Activated CD4-positive, alpha-beta T cell treated with anti-CD3 and anti-CD28 coated beads for 1 hour (primary cell): ENCODE measurements at places on chromosomes 4 and X.

- no peak for DNase-seq
These were observed 29.9 kb upstream of the MSANTD1 start for GRCh38 chr4:3218824-3219760.

DNA sequence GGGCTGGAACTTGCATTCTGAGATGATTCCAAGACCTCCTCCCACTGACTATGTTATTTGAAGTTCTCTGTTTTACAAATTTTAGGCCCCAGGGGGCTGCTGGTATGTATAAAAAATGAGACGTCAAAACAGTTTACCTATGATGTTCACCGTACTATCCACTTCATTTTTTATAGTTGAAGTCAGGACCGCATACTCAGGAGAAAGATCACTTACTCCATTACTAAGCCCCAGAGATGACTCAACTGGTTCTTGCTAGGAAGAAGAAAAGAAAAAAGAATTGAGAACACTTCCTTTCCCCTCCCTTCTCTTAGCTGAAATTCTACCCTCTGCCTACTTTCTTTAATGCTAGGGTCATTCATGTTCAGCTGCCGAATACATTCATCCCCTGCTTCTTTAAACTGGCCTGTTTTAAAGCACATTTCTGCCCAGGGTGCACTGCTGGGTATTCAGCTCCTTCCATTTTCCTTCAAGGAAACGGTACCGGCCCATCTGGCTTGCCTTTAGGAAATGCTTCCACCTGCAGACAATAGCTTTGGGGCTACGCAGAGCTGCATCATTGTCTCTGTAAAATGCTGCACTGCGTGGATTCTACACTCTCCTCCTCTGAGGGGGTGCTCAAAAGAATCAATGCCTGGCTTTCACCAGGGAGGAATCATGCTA lies 66.2 kb downstream of the IRF2 start:
- DNase-seq = no peak

GRCh38 chrX:79975605-79976004 lies 38.9 kb upstream of the TBX22 start:
- DNase-seq = no peak

DNA sequence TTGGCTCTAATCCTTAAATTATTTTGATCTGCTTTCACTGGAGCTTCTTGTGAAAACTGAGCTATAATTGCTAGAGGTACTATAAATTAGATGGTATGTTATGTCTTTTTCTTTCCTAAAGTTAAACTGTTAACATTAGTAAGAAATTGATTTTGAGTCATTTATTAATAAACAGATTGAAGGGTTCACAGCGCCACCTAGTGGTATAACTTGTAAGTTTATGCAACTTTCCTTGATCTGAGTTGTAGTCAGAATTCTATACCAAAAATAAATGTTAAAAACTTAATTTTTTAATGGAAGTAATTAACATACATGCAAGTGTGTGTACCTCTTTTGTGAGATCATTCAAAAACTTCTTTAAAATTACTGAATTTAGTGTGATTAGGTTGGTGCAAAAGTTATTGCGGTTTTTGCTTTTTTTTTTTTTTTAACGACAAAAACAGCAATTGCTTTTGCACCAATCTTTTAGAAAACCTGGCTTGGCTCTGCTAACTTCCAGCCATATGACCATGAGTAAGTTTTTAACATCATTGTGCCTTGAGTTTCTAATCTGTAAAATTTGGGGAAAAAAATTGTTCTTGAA lies 151.5 kb downstream of the CENPC start:
- no peak for DNase-seq
